ENCODE measurements at places on chromosomes 11 and 22.

GRCh38 chr11:12174477-12175143, 64.2 kb downstream of the MICAL2 start:
- no peak for DNase-seq

GRCh38 chr11:118953265-118953664, 2.8 kb upstream of the UPK2 start:
- DNase-seq = no peak

DNA sequence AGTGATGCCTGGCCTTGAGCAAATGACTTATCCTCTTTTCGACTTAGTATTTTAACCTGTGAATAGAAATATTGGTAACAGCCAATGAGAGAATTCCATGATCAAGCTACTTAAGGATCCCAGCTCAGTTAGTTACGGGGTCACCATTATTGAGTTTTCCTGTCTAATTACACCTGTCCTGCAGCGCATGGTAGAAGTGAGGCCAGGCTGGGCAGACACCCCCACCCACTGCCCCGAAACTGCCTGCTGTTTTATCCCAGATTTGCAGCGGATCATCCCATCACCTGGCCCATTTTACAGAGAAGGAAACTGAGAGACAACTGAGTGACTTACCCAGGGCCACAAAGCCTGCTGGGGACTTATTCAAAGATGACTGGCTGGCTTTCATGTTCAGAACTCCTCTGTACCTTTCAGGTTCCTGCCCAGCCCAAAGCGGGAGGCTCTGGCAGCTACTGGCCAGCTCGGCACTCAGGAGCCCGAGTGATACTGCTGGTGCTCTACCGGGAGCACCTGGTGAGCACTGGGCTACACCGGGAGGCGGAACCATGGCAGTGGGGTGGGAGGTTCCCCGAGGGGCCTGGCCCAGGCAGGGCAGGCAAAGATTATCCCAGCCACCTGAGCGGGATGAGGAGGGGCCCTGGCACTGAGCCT, 1.4 kb downstream of the MUS81 start:
- DNase-seq = no peak

DNA sequence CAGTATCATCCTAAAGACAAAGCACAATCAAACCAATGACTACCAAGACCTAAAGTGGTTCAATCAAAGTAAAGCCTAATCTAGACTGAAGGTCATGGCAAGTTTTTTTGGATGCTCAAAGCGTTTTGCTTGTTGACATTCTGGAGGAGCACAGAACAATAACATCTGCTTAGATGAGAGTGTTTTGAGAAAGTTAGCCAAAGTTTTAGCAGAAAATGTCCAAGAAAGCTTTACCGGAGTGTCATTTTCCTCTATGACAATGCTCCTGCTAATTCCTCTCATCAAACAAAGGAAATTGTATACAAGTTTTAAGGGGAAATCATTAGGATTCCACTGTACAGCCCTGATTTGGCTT, 256.9 kb upstream of the FAT3 start:
- no peak for DNase-seq

DNA sequence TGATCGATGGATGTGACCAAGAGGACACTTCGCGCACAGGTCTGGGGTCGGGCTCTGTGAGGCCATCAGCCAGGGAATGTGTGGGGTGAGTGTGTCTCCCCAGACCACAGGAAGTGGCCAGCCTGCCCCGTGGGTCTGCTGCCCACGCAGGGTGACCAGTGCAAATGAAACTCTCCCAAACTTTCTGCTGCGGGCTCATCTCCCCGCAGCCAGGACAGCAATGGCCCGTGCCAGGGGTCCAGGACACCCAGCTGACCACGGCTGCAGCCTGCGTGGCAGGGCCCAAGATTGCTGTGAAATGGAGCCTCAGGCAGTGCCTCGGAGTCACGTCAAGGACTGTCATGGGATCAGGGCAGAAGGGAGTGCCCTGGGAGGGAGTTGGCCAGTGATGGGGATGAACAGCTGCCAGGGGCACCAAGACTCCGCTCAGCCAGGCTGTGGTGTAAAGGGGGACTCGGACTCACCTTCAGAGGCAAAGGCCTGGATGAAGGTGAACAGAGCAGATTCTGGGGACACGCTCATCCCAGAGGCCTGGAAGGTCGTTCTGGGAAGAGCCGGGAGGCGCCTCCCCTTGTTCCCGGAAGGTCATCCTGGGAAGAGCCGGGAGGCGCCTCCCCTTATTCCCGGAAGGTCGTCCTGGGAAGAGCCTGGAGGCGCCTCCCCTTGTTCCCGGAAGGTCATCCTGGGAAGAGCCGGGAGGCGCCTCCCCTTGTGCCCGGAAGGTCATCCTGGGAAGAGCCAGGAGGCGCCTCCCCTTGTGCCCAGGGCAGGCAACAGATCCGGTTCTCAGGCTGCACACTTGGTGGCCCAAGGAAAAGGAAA, 252.6 kb downstream of the BRD1 start:
- DNase-seq = no peak

All from stimulated activated CD4-positive, alpha-beta T cell treated with anti-CD3 and anti-CD28 coated beads, Interleukin-1b, Interleukin-23, amount 100 ng/mL, for 24 hours (primary cell).